ENCODE measurements at places on chromosomes 3 and 15.

DNA sequence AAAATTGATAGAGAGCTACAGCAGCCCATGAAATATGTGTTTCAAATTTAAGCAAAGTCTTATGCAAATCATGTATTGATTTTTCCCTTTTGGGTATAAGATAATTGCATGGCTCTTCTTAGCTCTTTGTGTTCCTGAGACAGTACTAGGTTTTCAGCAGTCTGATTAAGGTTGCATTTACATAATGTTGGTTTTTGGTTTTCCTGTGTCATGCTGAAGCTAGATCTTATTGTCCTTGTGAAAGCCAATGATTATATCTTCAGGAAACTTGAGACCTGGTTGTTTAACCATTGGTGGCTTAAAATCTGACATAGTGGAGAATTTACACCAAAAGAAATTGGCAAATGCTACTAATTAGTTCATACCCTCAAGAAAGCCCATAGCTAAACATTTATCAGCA is 392.6 kb downstream of the ZPLD1 start:
- no peak for DNase-seq

DNA sequence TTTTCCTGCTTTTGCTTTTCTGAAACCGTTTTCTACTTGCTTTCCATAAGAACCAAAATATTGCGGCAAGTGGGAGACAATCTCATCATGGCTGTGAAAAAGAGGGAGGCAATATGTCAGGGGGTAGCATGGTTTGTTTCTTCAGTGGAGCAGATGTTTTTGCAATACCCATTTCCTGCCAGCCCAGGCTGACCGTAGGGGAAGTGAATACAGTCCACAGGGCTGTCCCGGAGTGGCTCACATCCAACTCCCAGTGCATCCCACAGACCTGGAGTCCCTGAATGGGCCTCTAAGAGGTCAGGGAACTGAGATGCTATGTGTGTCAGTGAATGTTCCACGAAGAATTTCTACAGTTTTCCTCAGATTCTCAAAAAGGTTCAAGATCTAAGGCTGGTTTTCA is 69.6 kb downstream of the EPHB1 start:
- DNase-seq, result no peak

DNA sequence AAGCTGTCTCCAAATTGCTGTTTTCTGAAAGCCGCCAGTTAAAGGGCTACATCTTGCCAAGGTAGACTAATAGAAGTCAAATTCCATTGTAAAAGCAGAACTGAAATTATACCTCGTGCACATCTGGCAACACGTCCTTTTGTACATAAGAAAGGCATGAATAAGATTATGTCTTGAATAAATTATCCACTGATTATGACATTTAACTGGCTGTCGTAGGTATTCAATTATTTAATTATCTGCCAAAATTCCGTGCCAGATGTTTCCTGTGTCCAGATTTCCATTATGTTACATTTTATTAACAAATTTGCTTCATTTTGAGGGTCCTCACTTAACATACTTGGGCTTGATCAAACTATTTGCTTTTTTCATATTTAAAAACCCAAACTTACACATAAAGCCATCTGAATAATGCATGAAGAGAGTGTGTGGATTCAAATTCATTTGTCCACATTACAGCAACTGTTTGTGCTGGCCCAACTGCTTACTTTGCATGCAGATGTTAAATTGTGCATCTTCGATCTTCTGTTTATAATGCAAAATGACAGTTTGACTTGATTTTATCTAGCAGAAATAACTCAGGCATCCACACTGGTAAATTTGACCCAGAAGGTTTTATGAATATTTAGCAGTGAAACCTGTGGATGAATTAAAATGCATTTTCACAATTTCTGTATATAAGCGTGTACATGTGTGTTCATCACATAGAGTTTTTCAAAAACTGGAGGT is 701.5 kb downstream of the ZNF385D start:
- DNase-seq, result no peak

DNA sequence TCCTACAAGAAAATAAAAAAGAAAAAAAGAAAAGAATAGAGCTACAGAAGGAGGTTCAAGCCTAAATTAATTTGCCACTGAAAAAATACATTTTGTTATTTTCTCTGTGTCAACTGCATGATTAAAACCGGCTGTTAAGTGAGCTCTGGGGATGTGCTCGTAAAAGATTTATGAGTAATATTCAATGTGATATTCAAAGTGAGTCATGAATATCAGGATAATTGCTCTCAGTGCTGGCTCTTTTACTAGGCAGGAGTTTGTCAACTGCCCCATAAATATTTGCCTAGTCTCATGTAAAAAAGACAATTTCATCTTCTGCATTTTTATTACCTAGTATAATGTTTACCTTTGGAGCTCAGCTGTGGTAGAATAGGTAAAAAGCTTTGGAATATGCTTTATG is 78.9 kb downstream of the CDIN1 start:
- no peak for DNase-seq

DNA sequence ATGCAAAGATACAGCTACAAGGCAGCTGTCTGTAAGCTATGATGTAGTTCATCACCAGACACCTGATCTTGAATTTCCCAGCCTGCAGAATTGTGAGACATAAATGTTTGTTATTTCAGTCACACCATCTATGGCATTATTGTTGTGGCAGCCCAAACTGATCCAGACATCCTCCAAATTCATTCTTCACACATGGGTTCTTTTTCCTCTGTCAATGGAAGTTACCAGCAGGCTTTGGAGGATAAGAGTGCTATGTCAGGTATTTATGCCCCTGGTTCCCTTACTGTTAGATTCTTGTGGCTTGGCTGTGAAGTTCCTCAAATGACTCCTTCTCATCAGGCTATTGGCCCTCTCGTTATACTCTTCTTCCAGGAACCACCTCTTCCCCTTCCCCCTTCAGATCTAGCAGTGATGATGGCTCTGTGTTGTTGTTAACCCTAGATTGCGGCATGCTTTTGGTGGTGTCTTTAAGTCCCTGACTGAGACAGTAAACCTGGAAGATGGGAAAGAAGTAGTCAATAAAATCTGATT is 91.0 kb upstream of the CHMP2B start:
- DNase-seq, result no peak
